Spleen (tissue), 13 donors: ENCODE measurements at places on chromosomes 1 and 21. TPM values are rescaled to one million over a fixed set of nuclear protein-coding genes. Genes with fewer than 3 reads are reported as not detected.

- H3K27me3 ChIP-seq: no peaks in the 10 kb centered on the region
- DNase-seq: no peak
- H3K36me3 ChIP-seq: no peaks in the 10 kb centered on the region
- H3K4me3 ChIP-seq: no peak overlapping the region
- H3K4me1 ChIP-seq: no peaks in the 10 kb centered on the region
Observed at GRCh38 chr21:38619992-38620479, 121.8 kb upstream of the ERG start.

Gene ZSWIM5
- 0.61 TPM for polyA plus RNA-seq

DNA sequence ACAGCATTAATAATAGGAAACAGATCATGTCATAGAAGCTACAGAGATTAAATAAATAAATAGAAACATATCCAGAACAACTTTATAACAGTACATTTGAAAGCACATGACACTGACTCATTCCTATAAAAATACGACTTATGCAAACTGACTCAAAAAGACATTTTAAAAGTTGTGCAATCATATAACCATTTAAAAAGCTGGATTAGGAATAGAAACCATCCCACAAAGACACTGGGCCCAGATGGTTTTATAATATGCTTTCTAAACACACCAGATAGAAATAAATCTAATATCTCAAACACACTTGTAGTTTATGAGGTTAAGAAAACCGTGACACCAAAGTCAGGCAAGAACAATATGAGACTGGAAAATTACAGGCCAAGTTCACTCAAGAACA, 47.6 kb downstream of the MATN1 start:
- no peaks in the 10 kb centered on the region for H3K4me1 ChIP-seq
- peaks cover 17% of the 10 kb centered on the region for H3K27me3 ChIP-seq
- H3K4me3 ChIP-seq: no peak overlapping the region

Gene UBE2U
- polyA plus RNA-seq: not detected

DNA sequence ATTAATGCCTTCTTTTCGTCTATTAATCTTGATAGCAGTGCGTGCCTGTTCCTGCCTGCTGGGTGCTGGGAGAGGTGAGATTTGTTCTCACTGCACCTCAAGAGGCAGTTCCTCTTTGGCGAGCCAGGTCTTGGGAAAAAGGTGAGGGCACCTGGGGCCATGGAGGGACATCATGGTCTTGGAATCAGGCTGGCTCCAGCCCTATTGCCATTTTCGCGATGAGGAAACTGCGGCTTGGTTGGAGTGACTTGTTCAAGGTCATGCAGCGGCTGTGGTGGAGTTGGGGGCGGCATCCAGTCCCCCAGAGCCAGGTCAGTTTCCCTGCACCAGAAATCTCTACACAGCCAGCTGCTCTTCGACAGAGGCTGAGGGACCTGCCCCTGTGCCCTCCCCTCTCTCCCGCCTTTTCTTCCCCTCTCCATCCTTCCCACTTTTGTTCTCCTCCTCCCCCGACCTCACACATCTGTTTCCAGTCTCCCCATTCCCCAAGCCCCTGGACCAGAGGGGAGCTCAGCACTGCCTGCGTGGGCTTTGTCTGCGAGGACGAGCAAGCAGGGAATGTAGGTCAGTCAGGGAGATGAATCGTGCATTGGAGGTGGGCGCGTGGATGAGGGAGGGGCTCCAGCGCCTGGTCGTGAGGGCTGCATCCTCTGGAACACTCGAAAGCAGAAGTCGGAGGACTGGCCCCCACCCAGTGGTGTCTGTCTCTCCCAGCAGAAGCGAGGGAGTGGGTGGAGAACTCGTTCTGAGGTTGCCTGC, 135.1 kb downstream of the ACTL8 start:
- no peaks in the 10 kb centered on the region for H3K4me1 ChIP-seq

Gene CLCNKA
- 0.20 TPM for polyA plus RNA-seq

- no peak overlapping the region for H3K4me3 ChIP-seq
- no peak for DNase-seq
- H3K27ac ChIP-seq: no peak overlapping the region
- no peaks in the 10 kb centered on the region for H3K4me1 ChIP-seq
- no peaks in the 10 kb centered on the region for H3K27me3 ChIP-seq
- H3K36me3 ChIP-seq: no peaks in the 10 kb centered on the region
Observed at GRCh38 chr1:37403166-37403565, 71.2 kb upstream of the ZC3H12A start.

Gene AKR7A3
- 0.55 TPM for polyA plus RNA-seq

- peaks cover 15% of the 10 kb centered on the region for H3K27me3 ChIP-seq
- DNase-seq: no peak
- no peaks in the 10 kb centered on the region for H3K4me1 ChIP-seq
- H3K27ac ChIP-seq: no peak overlapping the region
- H3K4me3 ChIP-seq: no peak overlapping the region
- no peaks in the 10 kb centered on the region for H3K36me3 ChIP-seq
Observed at GRCh38 chr1:46983166-46983829, 40.2 kb upstream of the CYP4X1 start.

Gene FLG2
- not detected for polyA plus RNA-seq

- no peak overlapping the region for H3K4me3 ChIP-seq
- H3K27ac ChIP-seq: no peak overlapping the region
- no peaks in the 10 kb centered on the region for H3K27me3 ChIP-seq
- H3K4me1 ChIP-seq: no peaks in the 10 kb centered on the region
- DNase-seq: no peak
Observed at GRCh38 chr1:203985044-203985443, 87.9 kb upstream of the SOX13 start.

- no peak overlapping the region for H3K27ac ChIP-seq
- peaks cover 28% of the 10 kb centered on the region for H3K4me1 ChIP-seq
Observed at GRCh38 chr1:40662151-40662550, 3.3 kb downstream of the RIMS3 start.

Gene SCYL3
- polyA plus RNA-seq: 4.6 TPM

GRCh38 chr1:66381621-66382275, 152.2 kb upstream of the SGIP1 start:
- H3K4me1 ChIP-seq: peaks cover 71% of the 10 kb centered on the region
- no peak overlapping the region for H3K4me3 ChIP-seq
- H3K27ac ChIP-seq: peak overlapping the region; percentile 48
- H3K36me3 ChIP-seq: no peaks in the 10 kb centered on the region

GRCh38 chr21:44312716-44313115, 12.9 kb downstream of the PFKL start:
- no peak overlapping the region for H3K27ac ChIP-seq
- no peak overlapping the region for H3K4me3 ChIP-seq
- H3K36me3 ChIP-seq: no peaks in the 10 kb centered on the region
- no peak for DNase-seq
- no peaks in the 10 kb centered on the region for H3K27me3 ChIP-seq

DNA sequence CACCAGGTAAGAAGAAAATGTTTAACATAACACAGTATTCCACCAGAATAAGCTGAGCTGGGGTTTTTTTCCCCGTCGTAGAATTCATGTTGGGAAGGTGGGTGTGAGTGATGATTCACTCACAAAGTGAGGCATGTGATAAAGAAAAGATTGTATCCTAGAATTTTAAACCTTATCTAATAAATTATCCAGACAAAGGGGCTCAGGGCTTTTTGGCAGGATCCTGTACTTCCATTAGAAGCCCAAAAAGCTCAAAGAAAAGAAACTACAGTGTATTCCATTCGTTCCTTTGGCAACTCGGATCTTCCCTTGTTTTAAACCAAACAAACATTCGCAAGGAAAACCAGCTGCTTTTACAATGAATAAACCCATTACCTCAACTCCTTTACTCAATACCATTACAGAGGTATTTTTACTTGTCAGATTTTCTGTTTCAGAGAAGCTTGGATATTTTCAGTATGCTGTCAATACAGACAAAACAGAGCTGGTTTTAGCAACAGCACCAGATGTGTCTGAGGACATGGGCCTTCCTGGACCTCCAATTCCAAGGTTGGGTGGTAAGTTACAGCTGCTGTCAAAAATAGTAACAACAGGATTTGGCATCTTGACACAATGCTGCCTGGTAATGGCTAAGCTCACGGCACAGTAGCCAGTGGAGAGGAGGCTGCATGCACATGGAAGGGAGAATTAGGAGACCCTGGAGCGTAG, 159.9 kb upstream of the RUNX1 start:
- DNase-seq: no peak
- no peaks in the 10 kb centered on the region for H3K27me3 ChIP-seq
- no peaks in the 10 kb centered on the region for H3K36me3 ChIP-seq
- no peak overlapping the region for H3K4me3 ChIP-seq

Gene FOXD2
- 0.26 TPM for polyA plus RNA-seq

DNA sequence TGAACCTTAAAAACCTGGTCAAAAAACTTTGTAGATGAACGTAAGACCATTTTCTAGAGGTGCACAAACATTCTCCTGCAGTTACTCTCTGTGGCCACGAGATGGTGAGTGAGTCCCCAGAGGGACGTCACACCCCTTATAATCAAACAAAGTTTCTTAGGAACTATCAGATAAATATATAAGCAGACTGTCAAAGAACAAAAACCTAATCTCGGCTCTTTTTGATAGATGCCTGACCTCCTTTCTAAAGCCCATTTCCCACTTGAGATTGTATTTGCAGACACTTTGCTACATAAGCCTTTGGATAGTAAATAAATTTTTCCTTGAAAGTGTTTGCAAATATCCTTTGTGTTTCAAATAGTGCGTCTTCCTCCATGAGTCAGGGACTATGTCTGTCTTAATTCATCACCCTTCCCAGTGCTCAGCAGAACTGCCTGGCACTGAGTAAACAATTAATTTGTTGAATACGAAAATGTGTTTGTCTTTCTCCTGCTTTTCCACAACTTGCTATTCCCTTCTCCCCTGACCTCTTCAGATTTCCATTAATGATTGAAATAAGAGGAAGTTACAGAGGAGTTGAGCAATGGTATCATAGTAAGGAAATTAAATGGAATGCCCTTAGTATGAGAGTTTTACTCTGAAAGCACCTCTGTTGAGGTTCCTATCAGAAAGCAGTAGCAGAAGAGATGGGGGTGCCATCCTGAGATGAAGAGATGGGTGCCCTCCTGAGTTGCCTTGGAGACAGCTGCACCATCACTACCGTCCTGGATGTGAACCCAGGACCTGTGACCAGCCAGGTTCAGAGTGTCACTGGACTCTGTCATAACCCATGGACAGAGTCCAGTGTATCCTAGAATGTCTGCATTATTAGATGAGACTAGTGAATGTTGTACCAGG, 57.8 kb upstream of the RAVER2 start:
- no peaks in the 10 kb centered on the region for H3K27me3 ChIP-seq
- H3K27ac ChIP-seq: peak overlapping the region; percentile 52
- H3K36me3 ChIP-seq: no peaks in the 10 kb centered on the region
- peaks cover 17% of the 10 kb centered on the region for H3K4me1 ChIP-seq

GRCh38 chr21:27108228-27108627, 141.3 kb upstream of the ADAMTS5 start:
- no peak overlapping the region for H3K27ac ChIP-seq
- H3K27me3 ChIP-seq: no peaks in the 10 kb centered on the region
- H3K4me3 ChIP-seq: no peak overlapping the region
- no peak for DNase-seq
- H3K36me3 ChIP-seq: no peaks in the 10 kb centered on the region

DNA sequence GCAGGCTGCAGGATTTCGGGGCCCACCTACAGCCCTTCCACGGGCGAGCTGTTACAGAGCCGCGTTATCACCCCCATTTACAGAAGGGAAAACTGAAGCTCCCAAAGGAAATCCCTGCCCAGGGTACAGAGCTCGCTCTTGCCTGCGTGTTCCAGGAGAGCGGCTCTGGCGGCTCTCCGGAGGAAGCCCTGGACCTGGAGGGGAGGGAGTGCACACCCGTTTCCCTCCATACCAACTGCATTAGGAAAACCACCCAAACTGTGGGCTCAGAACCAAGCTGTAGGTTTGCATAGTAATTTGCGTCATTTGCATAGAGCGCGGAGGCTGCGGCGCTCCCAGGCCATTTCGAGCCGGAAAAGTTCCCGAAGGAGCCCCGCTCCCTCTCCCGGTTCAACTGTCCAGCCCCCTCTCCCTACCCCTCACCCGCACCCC, 24.7 kb upstream of the ADGRB2 start:
- H3K4me1 ChIP-seq: peaks cover 28% of the 10 kb centered on the region
- no peaks in the 10 kb centered on the region for H3K36me3 ChIP-seq
- peak overlapping the region; percentile 89 for H3K4me3 ChIP-seq

Gene KANK4
- 0.17 TPM for polyA plus RNA-seq

Gene ZNF683
- polyA plus RNA-seq: 0.83 TPM

- no peaks in the 10 kb centered on the region for H3K27me3 ChIP-seq
- no peak overlapping the region for H3K4me3 ChIP-seq
- peaks cover 59% of the 10 kb centered on the region for H3K4me1 ChIP-seq
- peak; percentile 88 for DNase-seq
- H3K27ac ChIP-seq: peak overlapping the region; percentile 74
Observed at GRCh38 chr1:230149751-230150584, 82.9 kb downstream of the GALNT2 start.

- H3K27me3 ChIP-seq: no peaks in the 10 kb centered on the region
- DNase-seq: no peak
Observed at GRCh38 chr1:216238844-216239243, 184.4 kb downstream of the USH2A start.

Gene MSH4
- 0.19 TPM for polyA plus RNA-seq

Gene HENMT1
- polyA plus RNA-seq: 11.2 TPM

Gene SDC3
- 14.5 TPM for polyA plus RNA-seq

GRCh38 chr1:4028139-4028501, 128.0 kb upstream of the C1orf174 start:
- no peaks in the 10 kb centered on the region for H3K36me3 ChIP-seq
- peaks cover 30% of the 10 kb centered on the region for H3K4me1 ChIP-seq
- no peak overlapping the region for H3K27ac ChIP-seq
- no peak overlapping the region for H3K4me3 ChIP-seq
- DNase-seq: no peak
- H3K27me3 ChIP-seq: no peaks in the 10 kb centered on the region

Gene CYP2J2
- 0.27 TPM for polyA plus RNA-seq

DNA sequence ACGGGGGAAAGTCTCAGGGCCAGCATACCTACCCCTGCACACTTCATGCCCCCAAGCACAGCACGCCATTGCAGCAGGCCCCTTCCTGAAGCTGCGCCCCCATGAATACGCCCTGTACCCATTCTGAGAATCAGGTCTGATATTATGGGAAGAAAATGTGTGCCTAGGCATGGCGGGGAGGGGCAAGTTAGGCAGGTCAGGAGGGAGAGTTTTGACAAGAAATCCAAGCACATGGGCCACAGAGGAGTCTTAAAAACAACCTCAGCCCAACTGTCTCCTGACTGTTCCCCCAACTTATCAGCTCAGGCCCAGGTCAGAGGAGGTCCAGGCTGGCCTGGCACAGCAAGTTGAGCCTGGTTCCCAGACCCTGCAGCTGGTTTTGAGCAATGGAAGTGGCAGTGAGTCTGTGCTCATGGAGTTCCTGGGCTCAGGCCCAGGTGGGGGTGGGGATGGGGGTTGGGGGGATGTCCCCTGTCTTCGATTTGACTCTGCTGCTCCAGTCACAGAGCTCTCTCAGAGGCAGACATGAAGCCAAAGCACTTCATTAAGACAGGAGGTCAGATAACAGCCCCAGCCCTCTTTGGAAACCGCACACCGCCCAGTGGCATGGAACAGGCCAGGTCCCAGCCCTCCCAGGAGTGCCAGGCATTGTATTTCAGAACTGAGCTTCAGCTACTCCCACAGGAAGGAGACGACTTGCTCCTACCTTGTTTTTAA, 20.6 kb upstream of the BCAR3 start:
- no peaks in the 10 kb centered on the region for H3K36me3 ChIP-seq
- no peak for DNase-seq
- H3K27me3 ChIP-seq: no peaks in the 10 kb centered on the region
- peaks cover 16% of the 10 kb centered on the region for H3K4me1 ChIP-seq
- no peak overlapping the region for H3K4me3 ChIP-seq
